ENCODE measurements at places on chromosomes 6 and 20.

GRCh38 chr6:138643210-138643609 is 130.4 kb upstream of the CCDC28A start:
- DNase-seq, result no peak

- no peak for DNase-seq
These were observed 272.2 kb downstream of the CDC5L start for GRCh38 chr6:44659726-44660125.

- no peak for DNase-seq
These were observed 26.1 kb upstream of the KLHL31 start for GRCh38 chr6:53691667-53692133.

DNA sequence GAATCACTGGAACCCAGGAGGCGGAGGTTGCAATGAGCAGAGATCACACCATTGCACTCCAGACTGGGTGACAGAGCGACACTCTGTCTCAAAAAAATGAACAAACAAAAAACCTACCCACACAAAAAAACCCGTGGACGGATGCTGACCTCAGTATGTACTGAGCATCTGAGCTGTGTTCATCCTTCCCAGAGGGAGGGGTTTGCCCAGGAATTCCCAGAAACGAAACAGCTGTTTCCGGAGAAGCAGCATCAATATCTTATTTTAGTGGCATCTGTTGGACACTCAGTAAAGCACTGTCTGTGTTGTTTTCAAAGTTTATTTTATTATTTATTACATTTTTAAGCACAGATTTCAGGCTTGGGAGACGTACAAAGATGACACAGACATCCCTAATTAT is 18.7 kb downstream of the NANP start:
- peak; percentile 19 for DNase-seq

- DNase-seq, result no peak
These were observed 315.4 kb downstream of the ADGRG6 start for GRCh38 chr6:142617158-142617557.

DNA sequence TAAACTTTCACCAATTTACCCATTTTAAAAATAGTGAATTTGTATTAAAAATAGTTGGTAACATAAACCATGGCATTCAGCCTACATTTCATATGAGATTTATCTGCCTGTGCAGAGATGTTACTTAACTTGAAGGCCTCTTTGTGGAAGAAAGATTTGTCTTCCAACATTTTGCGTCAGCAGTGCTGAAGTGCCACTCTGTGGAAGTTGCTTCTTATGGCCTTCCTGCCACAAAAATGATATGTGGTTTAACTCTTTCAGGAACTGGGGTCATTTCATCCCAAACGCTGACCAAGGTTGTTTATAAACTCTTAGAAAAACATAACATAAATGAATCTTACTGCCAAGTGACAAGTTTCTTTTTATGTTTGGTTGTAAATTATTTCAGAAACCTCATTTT is 246.8 kb downstream of the ARID1B start:
- peak; percentile 23 for DNase-seq

DNA sequence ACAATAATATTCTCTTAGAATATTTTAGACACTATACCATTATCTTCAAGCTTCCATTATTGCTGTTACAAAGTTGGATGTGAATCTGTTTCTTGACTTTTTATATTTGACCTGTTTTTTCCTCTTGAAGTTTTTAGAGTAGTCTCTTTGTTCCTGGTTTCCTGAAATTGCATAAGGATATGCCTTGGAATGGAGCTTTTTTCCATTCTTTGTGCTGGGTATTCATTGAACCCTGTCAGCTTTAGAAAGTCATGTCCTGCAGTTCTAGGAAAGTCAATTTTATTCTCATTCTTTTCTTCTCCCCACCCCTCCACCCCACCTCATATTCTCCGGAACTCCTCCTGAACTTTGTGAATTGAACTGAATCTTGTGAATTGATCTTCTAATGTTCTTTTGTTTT is 92.4 kb upstream of the FOXO3 start:
- no peak for DNase-seq

GRCh38 chr6:133805876-133806275 is 83.0 kb upstream of the TCF21 start:
- DNase-seq, result no peak

DNA sequence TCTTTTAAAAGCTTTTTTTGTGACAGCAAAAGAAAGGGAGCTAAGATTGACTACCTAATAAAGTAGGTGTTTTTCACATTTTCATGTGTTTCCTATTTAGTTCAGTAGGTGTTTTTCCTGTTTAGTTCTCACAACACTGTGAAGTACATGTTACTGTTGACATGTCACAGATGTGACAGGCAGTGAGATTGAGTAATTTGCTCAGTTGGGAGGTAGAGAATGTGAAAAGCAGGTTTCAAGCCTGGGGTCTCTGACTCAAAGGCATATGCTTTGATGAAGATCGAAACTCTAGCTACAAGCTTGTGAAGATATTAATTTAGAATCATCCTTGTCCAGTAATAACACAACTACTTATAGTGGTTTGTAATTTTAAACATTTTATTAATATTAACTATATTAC is 43.1 kb downstream of the SLX4IP start:
- no peak for DNase-seq

DNA sequence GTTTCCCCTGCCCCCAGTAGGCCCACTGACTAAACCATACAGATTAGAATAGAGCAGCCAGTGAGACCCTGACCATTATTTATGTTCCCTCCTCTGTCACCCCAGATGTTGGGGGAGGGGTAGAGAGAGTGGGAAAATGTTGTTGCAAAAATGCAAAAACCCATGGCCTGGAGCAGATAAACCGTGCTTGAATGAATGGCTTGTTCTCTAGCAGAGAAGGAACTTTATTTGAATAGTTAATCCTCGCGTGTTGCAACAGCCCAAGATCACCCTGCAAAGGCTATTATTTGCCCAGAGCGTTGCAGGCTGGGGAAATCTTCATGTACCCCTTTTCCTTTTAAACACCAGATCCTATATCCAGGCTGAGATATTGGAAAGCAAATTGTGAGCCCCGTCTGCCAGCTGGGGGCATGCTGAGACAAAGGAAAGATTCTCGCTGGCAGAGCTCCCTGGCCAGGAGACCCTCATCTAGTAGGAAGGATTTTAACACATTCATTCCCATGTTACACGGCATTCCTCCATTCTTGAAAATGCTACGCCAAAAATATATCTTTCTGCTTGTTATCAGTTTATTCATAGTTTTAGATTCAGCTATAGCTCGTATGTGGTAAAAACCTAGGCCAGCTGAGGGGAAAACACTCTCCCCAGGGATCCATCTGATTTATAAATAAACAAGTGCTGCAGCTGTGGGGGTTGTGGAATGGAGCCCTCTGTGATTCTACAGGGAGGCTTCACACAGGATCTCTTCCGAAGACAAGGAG is 53.0 kb downstream of the LINC00237 start:
- no peak for DNase-seq

GRCh38 chr20:43985121-43985520 is 70.5 kb downstream of the TOX2 start:
- DNase-seq, result no peak

DNA sequence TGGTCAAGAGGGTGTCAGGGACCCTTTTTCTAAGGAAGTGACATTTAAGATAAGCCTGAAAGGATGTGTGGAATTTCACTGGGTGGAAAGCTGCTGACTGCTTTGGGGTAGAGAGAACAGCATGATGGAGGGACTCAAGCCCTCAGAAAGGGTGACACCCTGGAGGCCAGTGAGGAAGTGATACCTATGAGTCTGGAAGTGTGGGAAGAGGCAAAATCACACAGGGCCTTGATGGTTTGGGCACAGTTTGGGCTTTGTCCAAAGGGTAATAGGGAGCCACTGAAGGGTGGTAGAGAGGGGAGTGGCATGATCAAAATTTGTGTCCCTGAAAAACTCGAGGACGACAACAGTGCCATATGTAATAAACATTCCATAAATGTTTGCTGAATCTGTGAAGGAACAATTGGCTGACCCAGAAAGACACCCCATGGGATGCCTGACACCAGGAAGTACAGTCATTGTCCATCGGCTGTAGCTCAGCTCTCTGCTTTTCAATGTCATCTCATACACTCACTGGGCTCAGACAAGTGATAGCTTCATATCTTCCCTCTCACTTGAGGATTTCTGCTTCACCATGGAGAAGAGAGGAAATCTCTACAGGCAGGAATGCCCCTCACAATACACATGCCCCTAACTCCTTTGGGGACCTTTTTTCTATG is 21.3 kb downstream of the CASS4 start:
- DNase-seq, result no peak

DNA sequence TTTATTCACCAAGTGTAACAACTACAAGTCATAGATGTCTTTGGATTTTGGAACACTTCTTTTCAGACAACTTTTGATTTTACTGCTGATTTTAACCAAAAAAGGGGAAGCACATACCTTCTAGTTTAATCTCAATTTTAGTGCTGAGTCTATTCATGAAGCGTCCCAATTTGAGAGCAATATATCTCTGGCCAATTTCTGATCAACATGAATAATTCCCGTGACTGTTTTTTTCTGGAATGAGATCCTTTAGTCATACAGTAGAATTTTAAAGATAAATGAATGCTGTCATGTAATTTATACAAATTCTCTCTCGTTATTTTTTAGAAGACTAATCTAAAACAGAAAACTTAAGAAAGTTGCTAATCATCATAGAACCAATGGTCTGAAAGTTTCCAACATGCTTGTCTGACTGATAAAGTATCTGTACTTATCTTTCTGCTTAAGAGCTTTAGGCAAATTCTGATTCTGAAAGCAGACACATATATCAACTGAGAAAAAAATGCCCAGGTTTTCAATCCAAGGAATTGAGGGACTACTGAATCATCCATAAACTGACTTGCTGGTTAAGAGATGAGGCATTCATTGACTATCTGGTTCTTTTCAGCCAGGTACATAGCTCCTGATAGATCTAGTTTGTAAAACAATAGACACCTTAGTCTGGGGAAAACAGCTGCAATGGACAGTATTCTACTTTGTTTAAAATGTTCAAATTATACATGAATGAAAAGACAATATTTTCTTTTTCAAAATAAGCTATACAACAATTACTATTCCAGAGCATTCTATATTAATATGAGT is 657.5 kb downstream of the RFPL4B start:
- DNase-seq, result no peak

- peak; percentile 44 for DNase-seq
These were observed 219.3 kb downstream of the ARHGAP18 start for GRCh38 chr6:129490521-129491255.

GRCh38 chr20:39607141-39607540 is 645.0 kb downstream of the DHX35 start:
- peak; percentile 30 for DNase-seq

DNA sequence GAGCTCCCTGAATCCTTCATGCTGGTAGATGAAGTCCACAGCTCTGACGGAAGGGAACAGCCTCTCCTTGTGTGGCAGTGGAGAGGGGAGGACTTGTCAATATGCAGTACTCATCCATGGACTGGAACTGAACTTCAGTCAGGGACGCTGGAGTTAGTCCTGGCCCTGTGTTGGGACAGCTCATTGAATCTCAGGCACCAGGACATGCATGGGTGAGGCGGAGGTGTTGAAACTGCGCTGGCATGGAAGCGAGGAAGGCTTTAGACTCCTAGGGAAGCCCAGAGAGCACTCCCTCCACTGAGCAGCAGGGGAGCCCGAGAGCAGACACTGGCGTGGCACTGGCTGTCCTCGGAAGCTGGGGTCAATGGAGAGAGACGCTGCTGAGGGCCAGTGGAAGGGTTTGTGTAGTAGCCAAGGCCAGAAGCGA is 161.3 kb upstream of the GGTLC1 start:
- DNase-seq, result no peak

DNA sequence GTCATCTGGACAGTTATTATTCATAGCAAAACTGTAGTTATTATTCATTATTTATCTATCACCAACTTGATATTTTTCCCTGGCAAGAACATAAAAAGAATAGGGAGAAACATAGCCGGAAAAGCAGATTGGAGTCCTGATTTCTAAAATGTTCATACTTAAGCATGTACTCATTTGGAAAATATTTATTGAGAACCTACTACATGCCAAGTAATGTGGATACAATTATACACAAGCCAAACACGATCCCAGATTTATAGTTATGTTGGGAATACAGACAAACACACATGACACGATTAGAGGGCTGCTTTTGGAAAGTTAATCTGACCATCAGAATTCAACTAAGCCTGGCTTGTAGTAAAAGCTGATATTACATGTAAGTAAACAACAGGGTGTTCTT is 30.7 kb downstream of the ARHGAP18 start:
- DNase-seq, result peak; percentile 76

GRCh38 chr6:40992746-40993145 is 46.3 kb downstream of the UNC5CL start:
- DNase-seq, result no peak

DNA sequence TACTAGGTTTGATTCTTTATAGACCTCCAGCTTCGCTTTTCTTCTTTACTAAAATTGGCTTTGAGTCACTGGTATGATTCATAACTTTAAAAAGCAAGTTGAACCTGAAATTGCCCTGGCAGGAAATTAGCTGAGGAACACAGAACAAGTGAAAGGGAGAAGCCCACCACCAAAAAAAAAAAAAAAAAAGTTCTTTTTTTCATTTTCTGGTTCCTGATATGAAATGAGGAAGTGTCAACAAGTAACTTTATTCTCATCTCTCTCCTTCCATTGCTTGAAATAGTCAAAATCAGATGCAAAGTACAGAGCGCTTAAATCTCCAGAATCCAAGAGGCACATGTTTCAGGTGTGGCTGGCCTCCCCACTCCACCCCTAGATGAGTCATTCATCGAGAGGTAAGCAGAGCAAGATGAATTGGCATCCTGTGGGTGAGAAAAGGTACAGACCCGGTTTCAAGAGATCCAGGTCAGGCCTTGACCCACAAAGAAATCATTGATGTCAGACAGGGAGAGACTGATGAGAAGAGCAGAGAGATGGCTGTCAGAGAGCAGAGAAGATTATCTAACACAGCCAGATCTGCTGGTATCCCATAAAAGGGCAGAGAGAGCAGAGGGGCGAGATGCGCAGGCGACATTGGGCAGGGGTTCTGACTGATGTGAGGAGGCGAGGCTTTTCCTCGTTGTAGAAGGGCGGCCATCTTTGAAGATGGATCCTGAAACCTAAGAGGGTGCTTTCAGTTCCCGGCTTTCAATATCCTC is 54.8 kb upstream of the MBOAT1 start:
- no peak for DNase-seq

DNA sequence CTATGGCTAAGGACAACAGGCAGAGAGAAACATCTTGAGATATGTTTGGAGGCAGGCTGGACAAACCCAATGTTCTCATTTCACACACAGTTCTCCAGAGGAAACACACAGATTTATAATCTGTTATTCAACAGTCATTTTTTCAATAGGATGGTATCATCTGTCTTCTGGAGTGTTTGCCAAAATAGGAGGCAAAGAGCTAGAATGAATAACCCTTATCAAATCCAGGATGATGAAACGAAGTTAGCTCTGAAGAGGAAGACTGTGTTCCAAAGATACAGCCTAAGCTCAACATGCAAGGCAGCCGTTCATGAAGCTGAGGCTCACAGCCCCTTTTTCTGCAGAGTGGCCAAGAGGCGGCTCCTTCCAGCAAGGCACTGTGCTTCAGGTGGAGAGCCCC is 70.8 kb downstream of the PPP1R3G start:
- DNase-seq, result no peak

GRCh38 chr6:119467488-119468081 is 118.0 kb upstream of the MAN1A1 start:
- DNase-seq, result no peak

- DNase-seq, result no peak
These were observed 18.8 kb upstream of the SDHAF4 start for GRCh38 chr6:70547905-70548304.

All from muscle of back (tissue), 13 donors.